ENCODE measurements at places on chromosomes 7 and 10. TPM values are rescaled to one million over a fixed set of nuclear protein-coding genes. Genes with fewer than 3 reads are reported as not detected.

GRCh38 chr10:110737886-110738634 is 93.9 kb downstream of the RBM20 start:
- no peak for DNase-seq

GRCh38 chr10:33216661-33217427 is 117.6 kb downstream of the NRP1 start:
- no peak for DNase-seq

GNGT1 gene
- polyA plus RNA-seq = not detected

CFAP70 gene
- 1.9 TPM for polyA plus RNA-seq

DNA sequence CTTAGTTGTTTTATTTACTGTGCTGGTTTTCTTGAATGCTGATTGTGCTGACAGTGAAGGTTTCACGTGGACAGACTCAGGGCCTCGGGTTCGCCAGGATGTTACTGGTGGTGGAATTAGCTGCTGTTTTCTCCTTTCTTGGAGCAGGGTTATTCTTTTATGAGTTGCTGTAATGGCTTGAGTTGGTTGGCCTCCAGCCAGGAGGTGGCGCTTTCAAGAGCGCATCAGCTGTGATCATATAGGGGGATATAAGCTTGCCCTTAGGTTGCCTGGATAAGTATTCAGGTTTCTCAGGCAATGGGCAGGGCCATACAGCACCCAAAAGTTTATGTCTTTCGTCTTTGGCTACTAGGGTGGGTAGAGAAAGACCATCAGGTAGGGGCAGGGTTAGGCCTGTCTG is 741.3 kb downstream of the PHTF2 start:
- no peak for DNase-seq

DNA sequence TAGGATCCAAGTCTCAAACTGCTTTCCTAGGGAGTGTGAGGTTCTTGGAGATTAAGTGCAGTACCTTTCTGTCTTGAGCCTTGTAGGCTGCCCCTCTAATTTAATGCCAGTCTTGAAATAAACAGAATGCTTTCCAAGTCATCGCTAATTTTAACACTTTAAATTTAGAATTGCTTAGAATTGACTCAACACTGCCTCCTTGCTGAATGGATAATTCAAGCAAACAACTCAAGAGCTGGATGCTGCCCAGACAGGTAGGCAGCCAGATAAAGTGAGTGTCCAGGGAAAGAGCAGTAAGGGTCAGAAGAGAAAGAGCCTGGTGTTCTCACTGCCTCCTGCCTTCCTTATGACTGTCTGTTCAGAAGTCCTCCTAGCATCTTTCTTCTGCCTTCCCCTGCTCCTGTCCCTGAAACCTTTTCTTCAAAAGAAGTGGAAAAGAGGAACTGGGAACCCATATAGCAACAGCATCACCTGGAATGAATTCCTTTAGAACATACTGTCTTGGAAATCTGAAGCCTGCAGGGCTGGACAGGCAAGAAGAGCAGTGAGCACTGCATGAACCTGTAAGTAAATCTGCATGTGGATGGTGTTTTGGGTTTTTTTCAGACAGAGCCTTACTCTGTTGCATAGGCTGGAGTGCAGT is 3.1 kb upstream of the GOT1 start:
- no peak for DNase-seq

CARD11 gene
- polyA plus RNA-seq = 0.48 TPM

PTPRZ1 gene
- 2.6 TPM for polyA plus RNA-seq

DNA sequence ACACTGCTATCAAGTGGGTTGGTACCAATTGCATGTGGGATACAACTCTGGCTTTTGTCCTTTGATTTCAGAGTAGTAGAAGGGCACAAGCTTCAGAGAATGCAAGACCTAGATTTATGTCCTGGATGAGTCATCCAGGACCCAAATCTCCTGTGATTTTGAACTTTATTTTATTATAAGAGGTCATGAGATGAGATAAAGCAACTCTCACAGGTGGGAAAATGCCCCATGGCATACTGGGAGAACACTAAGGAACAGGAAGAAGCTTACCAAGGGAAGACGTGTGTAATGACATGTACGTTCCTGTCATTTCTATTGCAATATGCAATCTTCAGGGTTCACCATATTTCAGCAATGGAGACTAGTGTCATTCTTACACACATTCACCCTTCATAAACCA is 966 bp downstream of the MALRD1 start:
- DNase-seq = no peak

DNA sequence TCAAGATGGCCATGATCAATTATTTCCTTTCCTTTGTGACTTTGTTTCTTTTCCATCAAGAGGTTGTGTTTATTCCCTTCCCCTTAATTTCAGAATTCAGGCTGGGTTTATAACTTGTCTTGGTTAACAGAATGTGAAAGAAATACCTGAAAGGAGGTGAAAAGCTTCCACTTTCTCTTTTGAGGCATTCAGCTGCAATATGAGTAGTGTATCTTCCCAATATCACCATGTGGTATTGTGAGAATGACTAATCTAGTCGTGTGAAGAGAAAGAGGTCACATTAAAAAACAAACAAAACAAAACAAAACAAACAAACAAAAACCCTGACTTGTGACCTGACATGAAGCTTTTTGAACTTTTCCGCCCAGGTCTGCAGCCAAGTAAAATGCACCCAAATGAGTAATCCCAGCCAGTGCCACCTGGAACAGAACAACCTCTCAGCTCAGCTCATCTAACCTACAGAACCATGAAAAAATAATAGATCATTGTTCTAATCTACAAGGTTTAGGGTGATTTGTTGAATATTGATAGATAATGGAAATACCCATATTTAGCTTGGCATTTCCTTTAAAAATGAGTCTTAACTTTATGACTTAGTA is 70.8 kb upstream of the TEX47 start:
- DNase-seq = no peak

DNA sequence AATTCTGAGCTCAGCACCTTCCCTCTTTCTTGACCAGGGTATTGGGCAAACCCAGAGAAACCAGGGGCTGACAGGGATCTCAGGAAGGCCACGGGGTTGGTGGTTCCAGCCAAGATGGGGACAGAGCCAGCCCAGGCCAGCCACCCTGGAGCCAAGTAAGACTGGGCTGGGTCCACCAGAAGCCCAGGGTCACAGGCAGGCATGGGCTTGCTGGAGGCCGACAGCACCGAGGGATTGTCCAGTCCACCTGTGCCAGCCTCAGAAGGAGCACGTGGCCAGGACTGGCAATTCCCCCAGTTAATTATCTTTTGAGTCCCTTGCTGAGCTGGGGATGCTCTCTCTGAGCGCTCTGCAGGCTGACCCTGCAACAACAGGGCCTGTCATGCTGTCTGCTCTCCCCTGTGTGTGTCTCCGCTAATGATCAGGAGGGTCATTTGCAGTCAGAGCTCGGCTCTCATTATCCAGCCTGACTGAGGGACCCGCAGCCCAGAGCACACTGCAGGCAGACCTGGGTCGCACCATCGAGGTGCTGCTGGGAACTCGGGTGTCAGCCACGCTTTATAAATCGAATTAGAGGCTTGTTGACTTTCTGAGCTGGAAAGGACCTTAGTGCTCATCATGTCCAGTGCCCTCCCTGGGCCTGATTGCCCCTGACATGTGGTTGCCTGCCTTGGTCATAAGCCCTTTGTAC is 69.5 kb upstream of the PPIF start:
- no peak for DNase-seq

MMRN2 gene
- polyA plus RNA-seq = 25.3 TPM

GRCh38 chr7:151012031-151012692 is 12.1 kb downstream of the ATG9B start:
- DNase-seq = no peak

DNA sequence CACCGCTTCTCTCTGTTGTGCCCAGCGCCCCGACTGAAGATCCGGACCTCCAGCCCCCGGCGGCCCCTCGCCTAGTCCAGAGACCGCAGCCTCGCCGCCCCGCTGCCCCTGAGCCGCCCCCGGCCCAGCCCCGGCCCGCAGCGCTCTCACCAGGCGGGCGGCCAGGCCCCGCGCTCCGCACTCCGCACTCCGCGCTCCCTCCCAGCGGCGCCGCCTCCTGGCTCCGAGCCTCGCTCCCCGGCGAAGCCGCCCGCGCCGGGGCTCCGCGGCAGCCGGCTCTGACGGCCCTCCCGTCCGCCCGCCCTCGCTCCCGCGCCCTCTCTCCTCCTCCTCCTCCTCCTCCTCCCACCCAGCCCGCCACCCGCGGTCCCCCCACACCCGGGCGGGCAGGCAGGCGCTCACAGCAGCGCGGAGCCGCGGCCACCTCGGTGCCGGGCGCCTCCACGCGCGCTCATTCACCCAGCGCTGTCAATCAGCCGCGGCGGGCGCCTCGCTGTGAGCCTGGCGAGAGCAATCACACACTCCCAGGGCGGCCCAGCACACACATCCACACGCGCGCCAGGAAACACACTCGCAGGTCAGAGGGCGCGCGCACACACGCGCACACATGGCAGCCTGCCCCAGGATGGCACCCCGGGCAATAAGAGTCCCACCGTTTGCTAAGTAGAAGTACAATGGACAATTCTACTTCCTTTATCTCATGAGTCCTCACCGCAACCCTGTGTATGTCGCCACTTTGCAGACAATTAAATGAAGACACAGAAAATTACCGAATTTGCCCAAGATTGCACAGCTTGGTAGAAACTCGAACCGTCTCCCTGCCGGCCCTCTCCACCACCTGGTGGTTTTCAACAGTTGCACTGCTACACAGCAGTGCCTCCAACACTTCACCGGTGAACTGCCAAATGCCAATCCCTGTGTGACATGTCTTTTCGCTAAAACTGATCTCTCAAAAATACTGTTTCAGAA is at the start of gene PRRT4:
Gene PRRT4, minus strand, starts transcription at position 280 of the 969 bp plus-strand sequence.
- DNase-seq = no peak

PRPS1L1 gene
- polyA plus RNA-seq = not detected

- peak; percentile 83 for DNase-seq
These were observed 871 bp downstream of the ST7 start for GRCh38 chr7:116953906-116954838.

DLX6 gene
- polyA plus RNA-seq = not detected

GJD4 gene
- polyA plus RNA-seq = 4.2 TPM

DNA sequence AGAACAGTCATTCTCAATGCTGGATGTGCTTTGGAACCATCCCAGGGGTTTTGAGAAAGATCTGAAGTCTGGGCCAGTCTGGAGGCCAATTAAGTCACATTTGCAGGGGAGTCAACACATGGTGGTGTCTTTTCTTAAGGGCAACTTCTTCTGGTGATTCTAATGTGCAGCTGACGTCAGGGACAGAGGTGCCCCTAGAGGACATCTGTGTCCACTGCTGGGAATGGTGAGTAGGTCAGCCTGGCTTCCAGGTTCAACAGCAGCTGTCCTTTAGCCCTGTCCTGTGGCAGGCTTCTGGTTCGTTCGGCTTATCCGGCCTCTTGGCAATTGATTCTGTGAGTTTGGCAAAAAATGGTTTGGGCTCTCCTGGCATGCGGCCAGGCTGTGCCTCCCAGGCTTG is 269.7 kb upstream of the HABP2 start:
- DNase-seq = no peak

DNA sequence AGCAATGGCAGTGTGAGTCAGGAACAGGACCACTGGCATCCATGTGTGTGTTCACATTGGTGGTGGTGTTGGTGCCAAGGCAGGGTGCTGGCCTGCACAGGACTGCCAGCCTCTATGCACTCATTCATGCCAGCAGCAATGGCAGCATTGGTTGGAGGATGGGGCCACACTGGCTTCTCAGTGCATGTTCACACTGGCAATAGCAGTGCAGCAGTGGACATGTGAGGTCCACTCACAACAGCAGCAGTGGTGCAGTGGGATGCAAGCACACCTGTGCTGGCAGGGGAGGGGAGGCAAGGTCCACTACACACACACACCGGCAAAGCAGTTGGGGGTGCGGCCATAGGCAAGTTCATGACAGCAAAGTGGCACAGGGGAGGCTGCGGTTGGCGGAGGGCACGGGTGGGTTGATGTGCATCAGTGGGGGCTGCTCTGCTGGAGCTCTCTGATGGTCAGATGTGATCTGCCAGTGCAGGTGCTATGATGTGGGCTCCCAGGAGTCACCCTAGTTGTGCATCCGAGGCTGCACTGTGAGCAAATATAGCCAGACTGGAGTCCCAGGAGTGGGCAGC is 57.8 kb upstream of the TNKS2 start:
- no peak for DNase-seq

GRCh38 chr10:173741-174140 is 38.5 kb downstream of the ZMYND11 start:
- no peak for DNase-seq

- DNase-seq = no peak
These were observed 73.0 kb downstream of the NHLRC2 start for GRCh38 chr10:113927440-113927839.

SEMA3D gene
- 12.3 TPM for polyA plus RNA-seq

DNA sequence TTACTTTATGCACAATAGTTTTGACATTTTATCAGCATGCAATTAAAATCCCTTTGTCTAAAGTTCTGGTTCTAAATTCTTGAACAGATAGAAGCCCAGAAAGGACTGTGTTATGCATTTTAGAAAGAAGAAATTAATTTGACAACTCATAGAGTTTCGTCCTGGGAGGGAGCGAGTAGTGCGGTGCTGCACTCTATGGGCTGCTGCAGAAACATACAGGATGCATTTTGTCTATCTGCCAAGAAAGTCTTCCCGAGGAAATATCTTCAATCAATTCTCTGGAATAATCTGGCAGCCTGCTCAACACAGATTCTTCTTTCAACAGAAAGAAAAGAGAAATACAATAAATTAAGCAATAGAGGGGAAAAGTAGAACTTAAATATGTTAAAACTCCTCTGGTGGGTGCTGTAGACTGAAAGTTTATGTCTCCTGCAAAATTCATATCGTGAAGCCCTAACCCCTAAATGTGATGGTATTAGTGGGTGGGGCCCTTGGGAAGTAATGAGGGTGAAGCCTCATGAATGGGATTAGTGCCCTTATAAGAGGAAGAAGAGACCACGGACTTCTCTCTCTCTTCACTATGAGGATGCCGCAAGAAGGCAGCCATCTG is 39.0 kb upstream of the IFRD1 start:
- DNase-seq = peak; percentile 54

ODAD2 gene
- 0.84 TPM for polyA plus RNA-seq

DNA sequence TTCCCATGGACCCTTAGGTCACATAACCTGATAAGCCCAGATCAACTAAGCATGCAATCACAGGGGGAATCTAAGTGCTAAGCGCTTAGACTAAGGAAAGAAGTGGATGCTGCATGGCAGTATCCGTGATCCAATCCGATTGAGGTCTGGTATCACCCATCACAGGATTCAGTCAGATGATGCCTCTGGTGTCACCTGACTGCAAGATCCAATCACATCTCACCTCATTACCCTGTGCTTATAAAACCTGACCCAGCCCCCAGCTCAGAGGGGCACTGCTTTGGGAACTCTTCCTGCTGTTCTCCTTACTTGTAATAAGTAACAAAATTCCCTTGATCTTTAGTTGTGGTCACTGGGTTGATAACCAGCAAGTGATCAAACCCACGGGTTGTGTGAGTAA is 84.7 kb upstream of the TMEM168 start:
- no peak for DNase-seq

DNA sequence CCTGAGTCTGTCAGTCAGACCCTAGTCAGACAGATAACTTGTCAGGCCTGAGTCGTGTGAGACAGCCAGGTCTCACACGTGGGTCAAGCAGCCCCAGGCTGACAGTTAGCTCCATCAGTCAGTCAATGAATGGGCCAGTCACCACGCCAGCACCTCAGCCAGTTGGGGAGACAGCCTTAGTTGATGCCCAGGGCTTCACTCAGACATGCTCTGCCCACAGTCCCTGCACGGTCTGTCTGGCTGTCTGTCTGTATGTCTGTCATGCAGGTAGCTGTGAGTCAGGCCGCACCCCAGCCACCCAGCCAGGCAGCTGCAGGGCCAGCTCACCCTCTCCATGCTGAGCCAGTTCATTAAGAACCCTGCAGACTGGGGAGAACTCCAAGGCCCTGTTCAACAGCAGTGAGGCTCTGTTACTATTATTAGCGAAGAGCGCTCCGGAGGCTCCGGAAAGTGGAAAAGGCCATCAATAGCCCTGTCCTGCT is 141.1 kb upstream of the PCBD1 start:
- DNase-seq = no peak

GRCh38 chr7:106421181-106421762 is 136.5 kb upstream of the NAMPT start:
- peak; percentile 67 for DNase-seq
